SIG-M5 (cell line): ENCODE measurements at places on chromosomes 2 and 18.
A peak's percentile ranks its signal among the peaks of the same experiment; 100 is the strongest.

- no peak for DNase-seq
Measured at GRCh38 chr2:74676331-74676730, 22.3 kb downstream of the SEMA4F start.

- peak; percentile 38 for DNase-seq
Measured at GRCh38 chr2:127404466-127405254, 13.6 kb upstream of the PROC start.

- no peak for DNase-seq
Measured at GRCh38 chr2:106059416-106060065, 134.6 kb downstream of the UXS1 start.

DNA sequence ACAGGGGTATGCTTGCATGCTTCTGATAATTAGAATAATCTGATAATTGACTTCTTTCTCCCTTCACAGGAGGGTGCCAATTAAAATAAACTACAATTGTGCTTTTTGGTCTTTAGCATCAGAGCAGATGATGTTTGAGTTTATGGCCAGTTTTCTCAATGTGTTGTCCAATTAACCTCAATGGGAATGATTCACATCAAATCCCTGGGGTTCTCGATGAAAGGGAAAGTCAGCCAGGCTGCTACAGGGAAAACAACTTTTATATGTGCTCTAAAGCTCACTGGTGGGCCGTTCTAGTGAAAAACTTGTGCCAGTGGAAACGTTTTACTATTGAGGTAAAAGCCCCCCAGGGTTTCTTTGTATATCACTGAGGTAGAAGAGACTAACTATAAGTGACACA, 887.3 kb upstream of the CRIM1 start:
- DNase-seq = no peak

DNA sequence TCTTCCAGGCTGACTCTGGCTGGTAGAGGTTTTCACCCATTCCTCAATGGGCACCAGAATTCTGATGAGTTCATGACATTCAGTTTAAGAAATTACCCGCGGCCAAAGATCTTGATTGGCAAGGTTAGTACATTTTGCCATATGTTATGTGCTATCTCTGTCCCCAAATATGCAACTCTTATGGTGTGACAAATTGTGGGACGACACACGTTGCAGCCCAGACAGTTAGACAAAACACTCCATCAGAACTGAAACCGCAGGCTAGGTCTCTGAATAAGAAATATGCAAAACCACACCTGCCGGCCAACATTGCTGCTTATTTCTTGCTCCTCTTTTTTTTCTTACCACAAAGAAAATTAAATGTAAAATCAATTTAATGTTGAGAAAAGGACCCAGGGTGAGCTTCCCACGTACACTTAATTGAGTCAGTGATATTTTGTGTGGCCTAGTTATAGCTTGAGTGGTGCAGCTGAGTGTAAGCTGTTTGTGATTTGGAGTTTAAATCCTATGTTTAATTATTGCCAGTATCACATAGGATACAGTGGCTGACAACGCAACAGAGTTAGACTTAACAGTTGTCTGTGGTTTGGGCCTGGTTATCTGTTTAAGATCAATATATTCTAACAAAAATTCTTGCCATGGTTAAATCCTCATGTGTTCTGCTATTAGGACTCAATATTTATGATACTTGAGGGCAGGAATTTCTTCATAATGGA, 35.7 kb upstream of the LTBP1 start:
- no peak for DNase-seq

DNA sequence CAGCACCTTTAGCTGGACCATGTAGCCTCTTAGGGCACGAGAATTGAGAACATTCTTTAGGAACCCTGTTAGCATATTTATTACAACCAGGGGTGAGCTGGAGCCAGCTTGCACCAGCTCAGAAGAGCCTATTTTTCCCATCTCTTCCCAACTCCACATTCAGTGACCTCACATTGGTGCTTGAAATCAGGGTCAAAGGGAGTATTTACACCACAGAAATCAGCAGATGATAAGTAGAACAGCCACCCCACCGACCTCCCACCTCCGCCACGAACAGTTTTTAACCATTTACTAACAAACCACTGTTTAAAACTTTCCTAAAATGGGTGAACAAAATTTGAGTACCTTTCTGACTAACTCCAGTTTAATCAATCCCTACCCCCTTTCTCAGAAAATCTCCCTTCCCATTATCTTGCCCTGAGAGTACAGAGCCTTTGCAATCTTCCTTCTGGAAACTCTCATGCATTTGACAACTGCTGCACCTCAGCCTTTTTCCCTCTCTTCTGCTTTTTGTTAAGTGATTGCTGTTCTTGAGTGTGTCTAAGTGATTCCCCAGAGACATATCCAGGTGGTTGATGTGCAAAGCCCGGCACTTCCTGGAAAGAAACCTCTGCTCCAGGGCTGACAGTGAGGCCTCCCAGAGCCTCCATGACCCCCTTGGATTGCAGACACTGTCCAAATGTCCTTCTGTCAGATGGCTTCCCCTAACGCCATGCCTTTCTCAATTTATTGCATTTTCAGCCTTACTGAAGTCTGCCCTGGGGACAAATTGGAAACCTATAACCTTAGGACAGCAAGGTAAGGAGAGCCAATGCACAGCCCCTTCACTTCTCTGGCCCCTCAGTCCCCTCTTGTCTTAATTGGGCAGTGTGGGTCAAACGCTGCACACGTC, 389.5 kb upstream of the TNP1 start:
- no peak for DNase-seq

DNA sequence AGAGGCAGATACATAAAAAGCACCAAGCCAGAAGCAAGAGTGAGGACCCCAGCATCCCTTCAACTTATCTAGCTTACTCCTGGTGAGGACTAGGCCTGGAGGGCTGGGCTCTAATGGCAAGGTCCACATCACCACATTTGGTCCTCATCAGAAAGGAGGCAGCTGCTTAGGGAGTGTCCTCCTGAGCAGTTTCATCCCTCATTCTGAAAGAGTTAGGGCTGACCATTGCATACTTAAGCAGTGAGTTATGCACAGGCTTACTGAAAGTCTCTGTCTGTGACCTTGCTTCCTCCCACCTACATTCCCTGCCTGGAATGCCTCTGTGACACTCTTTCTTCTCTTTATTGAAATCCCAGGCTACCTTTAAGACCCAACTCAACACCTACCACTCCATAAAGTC, 301.8 kb upstream of the ACVR2A start:
- DNase-seq = no peak

DNA sequence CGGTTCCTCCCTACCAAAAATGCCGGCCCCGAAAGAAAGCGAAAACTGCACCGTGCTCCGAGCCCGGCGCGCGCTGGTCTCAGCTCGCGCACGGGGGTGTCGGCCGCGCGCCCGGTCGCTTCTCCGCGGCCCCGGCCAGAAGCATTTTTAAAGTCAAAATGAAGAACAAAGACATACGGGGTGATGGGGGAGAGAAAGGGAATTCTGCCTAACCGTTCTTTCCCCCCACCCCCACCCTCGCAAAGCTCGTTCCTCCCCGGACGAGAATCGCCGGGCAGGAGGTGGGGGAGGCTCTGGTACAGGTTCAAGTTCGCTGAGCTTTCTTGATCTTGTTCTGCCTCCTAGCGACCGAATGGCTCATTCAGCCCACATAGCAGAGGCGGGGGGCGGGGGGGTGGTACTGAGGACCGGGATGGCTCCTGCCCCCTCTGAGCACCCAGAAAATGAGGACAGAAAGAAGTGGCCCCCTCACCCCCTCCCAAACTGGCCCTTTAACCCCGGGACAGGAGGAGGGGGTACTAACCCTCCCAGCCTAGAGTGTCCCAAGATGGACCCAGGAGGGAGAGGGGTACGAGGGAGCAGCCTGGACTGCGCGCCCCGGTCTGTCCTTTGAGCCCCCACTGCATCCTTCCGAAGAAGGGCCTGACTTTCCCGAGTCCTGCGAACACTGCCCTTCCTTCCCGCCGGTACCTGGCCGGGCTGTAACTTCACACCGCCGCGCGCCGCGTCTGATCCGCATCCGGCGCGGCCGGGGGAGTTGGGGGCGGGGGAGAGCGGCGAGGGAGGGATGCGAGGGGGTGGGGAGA, 3.1 kb downstream of the BCL11A start:
- DNase-seq = peak; percentile 51

GRCh38 chr2:43402452-43402937, 176.1 kb upstream of the ZFP36L2 start:
- DNase-seq = no peak

DNA sequence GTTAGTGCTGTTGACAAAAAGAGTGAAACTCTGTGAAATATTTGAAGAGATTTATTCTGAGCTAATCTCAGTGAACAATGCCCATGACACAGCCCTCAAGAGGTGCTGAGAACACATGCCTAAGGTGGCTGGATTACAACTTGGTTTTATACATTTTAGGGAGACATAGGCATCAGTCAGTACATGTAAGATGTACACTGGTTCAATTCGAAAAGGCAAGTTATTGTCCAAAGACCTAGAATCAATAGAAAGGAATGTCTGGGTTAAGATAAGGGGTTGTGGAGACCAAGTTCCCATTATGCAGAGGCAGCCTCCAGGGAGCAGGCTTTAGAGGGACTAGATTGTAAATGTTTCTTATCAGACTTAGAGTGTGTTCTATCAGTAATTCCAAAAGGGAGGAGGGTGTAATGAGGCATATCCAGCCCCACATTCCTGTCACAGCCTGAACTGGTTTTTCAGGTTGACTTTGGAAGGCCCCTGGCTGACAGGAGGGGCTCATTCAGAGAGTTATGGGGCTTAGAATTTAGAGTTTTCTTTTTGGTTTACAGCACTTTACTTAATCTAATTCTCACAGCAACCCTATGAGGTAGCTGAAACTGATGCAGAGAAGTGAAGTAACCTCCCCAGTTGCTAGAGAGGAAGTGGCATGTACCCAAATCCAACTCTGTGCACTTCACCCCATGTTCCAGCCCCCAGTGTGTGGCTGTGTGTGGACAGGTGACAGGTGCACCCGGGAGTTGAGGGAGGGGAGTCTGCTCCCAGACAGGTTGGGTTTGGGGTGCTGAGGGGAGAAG, 28.3 kb upstream of the ASAP2 start:
- no peak for DNase-seq

GRCh38 chr18:53603276-53603675, 621.2 kb downstream of the MBD2 start:
- DNase-seq = no peak

- no peak for DNase-seq
Measured at GRCh38 chr18:1668279-1668678, 763.6 kb downstream of the ADCYAP1 start.

DNA sequence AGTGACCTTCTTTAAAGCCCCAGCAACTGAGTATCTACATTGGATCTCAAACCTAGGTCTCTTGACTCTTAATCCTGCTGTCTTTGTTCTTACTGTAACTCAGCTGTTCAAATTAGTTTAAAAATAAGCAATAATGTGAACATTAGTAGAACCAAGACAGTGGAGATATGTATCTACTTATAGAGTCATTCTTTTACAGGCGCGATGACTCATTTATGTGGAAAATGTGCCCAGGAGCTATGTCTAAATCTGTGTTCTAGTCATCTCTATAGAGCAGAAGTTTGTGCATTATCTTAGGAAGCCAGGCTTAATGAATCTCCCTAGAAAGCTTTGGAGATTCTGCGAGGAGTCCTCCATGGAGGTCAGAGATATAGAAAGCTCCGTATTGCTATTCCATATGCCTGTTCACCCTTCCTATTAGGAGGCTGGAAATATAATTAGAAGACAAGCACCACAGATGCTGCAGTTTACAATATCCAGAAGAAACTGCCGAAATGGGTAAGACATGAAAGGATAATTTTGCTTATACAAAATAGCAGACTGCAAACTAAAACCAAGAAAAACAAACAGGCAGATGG, 211.6 kb downstream of the TRIB2 start:
- no peak for DNase-seq

GRCh38 chr2:113224647-113225236, 51.0 kb downstream of the PSD4 start:
- no peak for DNase-seq

- no peak for DNase-seq
Measured at GRCh38 chr2:109376796-109377495, 236.8 kb downstream of the SEPTIN10 start.

- DNase-seq = no peak
Measured at GRCh38 chr18:45664824-45665763, 49.8 kb downstream of the SLC14A2 start.

- DNase-seq = no peak
Measured at GRCh38 chr18:26960911-26961310, 95.4 kb upstream of the AQP4 start.

- DNase-seq = no peak
Measured at GRCh38 chr2:121408641-121409040, 122.0 kb upstream of the RNU4ATAC start.

GRCh38 chr18:75109319-75109691, 99.6 kb downstream of the PTGR3 start:
- no peak for DNase-seq

DNA sequence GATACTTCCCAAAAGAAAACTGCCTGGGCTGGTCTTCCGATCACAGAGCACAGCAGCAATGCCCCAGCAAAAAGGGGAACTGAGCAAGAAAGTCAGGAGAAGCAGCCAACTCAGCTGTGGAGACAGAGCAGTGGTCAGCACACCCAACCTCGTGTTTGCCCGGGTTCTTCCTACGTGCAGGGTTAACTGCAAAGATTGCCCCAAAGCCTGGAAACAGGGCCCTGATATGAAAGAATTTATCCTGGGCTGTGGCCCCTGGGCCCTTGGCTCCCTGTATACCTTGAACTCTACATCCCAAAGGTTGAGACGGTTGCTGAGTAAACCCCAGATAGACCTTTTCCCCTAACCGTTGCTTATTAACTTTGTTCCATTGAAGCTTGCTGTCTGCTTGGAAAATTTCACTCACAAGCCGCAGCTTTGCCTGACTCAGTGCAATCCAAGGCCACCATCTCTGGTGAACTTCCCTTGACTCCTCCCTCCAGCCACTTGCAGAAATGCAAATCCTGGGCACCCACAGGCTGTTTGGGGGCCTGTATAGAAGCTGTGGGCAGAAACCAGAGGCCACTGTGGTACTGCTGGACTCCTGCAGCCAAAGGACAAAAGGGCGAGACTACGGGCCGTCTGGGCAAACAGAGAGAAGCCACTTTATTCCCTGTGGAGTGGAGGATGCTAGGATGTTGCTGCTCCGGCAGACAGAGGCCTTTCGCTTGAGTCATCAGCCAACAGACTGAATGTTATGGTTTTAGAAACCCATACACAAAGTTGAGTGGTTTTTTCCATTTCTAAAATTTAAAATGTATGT, 18.2 kb downstream of the NRP2 start:
- DNase-seq = no peak

DNA sequence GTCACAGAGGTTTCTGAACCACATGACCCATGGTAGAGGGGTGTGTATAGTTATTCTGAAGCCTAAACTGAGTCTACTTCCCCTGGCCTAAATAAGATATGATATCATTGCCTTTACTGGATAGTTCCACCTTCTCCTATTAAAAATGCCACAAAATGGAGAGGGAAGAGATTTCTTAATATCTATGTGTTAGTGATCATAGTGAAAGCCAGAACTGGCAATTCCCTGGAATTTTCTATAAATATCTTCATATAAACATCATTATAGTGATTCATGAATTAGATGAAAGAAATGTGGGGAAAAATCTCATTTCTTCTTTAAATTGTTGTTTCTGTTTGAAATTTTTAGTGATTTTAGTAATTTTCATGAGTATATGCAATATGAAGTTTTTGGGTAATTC, 45.8 kb downstream of the TSHZ1 start:
- no peak for DNase-seq

GRCh38 chr2:110886826-110887573, 154.6 kb downstream of the ACOXL start:
- DNase-seq = no peak

GRCh38 chr2:176556373-176556772, 287.1 kb downstream of the MTX2 start:
- DNase-seq = no peak

- no peak for DNase-seq
Measured at GRCh38 chr2:133421516-133422324, 146.5 kb downstream of the NCKAP5 start.
